NAMALWA (cell line): ENCODE measurements at places on chromosomes 2 and 18.

- no peak for DNase-seq
These were observed 315.6 kb downstream of the INSIG2 start for GRCh38 chr2:118403658-118404451.

DNA sequence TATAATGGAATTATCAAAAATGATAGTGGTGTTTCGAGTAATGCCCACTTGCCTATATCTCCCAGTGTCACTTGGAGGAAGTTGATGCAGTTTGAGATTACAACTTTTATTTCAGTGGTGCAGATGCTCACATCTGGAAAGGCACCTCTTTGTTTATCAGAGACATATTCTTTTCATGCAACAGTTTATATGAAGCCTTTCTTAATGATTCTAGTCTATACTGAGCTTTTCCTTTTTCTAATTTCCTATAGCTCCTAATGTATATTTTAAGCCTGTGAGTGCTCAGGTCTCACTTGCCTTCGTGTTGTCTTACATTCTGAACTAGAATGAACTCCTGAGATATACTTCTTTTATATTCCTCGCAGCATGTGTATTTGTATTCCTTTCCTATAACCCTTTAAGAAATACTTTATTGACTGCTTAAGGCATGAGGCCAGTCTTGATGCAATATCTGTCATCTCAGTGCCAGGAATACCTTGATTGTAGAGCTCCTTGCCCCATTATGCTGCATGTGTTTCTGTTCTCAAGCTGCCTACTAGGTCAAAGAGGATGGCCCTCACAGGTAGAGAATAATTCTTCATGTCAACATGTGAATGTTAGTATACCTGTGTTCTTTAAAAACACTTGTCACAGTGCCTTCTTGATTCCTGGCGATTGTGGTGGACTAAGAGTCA lies 52.6 kb downstream of the VRK2 start:
- DNase-seq: no peak

DNA sequence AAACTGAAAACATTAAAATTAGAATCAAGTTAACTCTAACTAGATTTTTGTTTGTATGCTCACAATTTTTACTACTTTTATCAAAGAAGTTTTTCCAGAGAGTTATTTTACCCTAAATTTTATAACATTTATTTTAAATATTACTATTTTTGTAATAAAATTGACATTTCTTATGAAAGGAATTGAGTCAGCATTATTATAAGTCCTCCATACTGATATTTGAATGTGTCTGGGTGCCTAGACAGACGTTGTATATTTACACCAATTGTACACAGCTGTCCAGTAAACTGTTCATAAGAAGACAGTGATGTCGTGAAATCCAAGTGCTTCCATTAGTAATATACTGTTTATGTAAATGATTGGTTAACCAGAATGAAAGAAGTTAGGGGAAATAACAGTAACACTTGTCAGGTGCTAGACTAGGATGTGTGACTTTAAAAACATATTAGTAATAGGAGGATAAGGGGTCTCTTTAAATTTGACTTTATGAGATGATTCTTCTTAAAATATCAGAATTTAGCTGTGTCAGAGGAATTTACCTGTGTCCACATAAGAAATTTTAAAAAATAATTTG lies 73.7 kb downstream of the TANK start:
- DNase-seq: peak; percentile 42

GRCh38 chr2:43183743-43184142 lies 42.7 kb downstream of the ZFP36L2 start:
- DNase-seq: no peak

- no peak for DNase-seq
These were observed 23.8 kb upstream of the SMAD4 start for GRCh38 chr18:51006061-51006818.

DNA sequence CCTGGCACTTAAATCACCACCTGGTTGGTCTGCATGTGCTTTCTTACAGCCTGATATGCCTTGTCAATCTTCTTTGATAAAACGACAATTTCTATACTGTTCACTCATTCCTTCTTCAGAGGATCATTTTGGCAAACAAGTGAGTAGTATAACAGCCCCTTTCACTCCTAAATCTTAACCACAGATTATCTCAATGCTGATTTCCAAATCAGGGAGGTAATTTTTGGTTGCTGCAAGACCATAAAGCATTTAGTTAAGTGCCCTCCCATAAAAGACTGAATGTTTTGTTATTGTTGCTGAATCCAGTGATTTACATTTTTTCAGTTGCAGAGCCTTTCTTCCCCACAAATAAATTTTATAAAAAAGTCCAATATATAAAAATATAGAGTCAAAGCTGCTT lies 129.2 kb upstream of the CYP26B1 start:
- DNase-seq: no peak

GRCh38 chr18:57353940-57354461 lies 1.6 kb downstream of the ST8SIA3 start:
- no peak for DNase-seq

- no peak for DNase-seq
These were observed 61.4 kb upstream of the TFCP2L1 start for GRCh38 chr2:121346407-121346806.

- peak; percentile 40 for DNase-seq
These were observed 2.3 kb downstream of the CYRIA start for GRCh38 chr2:16663121-16663905.

- DNase-seq: no peak
These were observed 7.8 kb upstream of the LCLAT1 start for GRCh38 chr2:30439296-30439695.

DNA sequence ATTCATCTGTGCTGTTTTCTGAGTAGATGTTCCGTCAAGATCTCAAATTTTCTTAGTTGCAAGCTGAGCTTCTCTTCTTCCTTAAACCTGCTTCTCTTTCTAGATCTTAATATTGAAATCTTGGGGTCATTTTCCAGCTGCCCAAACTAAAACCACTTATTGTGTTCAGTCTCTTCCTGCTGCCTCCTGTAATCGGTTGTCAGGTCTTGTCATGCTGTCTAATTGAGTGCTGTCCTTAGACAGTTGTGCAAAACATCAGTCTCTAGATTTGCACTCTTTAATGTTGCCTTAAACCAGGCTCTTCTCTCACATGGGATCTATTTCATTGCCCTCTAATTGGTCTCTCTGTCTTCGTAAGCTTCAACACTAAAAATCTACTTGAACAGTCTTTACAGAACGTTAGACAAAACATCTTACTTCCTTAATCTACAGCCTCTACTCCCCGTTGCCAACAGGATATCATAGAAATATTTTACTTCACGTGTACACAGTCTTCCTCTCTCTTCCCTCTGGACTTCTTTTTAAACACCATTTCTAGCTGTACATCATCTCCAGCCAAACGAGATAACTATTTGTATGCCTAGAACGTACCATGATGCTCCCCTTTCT lies 34.9 kb downstream of the GPD2 start:
- peak; percentile 5 for DNase-seq

- no peak for DNase-seq
These were observed 35.9 kb downstream of the SF3B1 start for GRCh38 chr2:197398913-197399312.
